HS-27A (cell line): ENCODE measurements at places on chromosomes 4 and X.

DNA sequence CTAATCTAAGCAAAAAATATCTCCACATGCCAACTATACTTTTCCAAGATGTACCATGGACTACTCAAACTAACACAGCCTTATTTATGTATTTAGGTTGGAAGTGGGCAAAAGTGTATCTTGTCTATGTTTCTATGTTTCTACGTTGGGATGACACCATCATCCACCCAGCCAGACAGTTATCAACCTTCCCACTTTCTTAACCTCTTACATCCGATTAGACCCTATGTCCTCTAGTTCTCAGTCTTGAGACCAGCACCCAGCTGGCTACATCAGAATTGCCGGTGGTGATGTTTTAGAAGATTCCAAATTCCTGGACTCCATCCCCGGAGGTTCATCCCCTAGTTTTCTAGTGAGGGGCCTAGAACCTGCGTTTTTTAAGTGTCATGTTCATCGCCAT is 1.0 kb upstream of the AASDH start:
- no peak for DNase-seq

DNA sequence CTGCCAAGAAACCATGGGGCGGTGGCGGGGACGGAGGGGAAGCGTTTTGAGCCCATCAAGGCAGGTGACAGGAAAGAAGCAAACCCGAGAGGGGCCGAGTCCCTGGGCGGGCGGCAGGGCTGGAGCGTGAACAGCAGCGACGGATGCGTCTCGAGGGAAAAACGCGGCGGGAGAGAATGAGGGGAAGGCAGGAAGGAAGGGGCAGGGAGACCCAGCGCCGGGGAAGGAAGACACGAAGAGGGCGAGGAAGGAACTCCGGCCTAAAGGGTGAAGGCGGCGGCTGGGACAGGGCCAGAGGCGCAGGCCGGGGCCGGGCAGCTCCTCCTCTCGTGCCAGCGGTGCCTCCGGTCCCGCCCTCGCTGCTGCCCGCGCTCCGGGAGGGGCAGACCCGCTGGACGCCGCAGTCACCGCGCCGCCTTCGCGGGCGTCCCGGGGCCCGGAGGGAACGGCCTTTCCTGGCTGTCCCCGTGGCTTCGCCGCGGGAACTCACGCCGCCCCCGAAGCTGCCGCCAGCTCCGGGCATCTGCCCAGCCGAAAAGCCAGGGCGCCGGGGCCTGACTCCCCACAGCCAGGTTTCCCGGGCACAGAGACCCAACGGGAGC is 751 bp upstream of the RGS12 start:
- DNase-seq, result no peak

- DNase-seq, result no peak
These were observed 127.4 kb upstream of the ENPP6 start for GRCh38 chr4:184344899-184345572.

DNA sequence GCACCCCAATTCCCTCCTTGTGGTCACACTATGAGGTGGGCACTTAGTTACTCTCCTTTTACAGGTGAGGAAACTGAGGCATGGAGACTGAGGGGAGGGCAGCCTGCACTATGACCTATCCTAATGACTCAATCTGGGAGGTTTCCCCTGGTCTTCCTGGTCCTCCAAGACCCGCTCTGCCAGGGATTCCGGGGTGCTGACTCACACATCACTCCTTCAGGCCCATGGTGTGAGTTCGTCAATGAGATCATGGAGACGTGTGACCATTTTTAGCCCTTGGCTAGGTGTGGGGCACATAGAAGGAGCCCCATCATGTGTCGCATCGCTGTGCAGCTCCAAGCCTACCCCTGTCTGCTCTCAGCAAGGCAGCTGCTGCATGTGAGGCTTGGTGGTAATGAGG is 32.4 kb upstream of the BCOR start:
- no peak for DNase-seq

DNA sequence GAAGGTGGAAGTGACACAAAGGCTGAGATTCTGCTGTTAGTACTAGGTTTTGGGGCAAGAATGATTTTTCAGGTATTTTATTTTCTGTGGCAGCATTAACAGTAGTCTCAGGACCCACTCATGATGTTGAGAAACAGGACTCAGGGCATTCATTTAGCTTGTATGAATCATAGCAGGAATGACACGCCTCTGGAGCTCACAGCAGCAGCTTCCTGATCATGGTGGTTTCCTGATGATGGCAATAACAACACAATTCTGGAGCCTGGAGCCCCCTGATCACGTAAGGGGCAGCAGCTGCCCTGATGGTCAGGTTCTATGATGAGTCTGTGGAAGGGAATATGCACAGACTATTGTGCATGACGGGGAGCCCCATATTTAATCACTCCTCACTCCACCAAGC is 47.0 kb downstream of the TASL start:
- DNase-seq, result no peak

GRCh38 chr4:64889906-64890610 is 480.8 kb upstream of the TECRL start:
- DNase-seq, result no peak

DNA sequence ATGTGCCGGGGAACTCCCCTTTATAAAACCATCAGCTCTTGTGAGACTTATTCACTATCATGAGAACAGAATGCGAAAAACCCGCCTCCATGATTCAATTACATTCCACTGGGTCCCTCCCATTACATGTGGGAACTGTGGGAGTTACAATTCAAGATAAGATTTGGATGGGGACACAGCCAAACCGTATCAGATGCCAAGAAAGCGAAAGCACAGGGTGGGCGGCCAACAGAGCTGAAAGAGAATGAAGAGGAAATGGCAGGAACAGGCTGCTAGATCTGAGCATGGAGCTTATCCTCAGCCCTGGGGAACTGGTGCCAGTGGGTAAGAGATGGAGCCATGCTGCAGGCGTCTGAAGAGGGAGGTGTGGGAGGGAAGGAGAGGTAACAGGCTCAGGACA is 117.7 kb upstream of the PNPLA4 start:
- DNase-seq, result no peak

DNA sequence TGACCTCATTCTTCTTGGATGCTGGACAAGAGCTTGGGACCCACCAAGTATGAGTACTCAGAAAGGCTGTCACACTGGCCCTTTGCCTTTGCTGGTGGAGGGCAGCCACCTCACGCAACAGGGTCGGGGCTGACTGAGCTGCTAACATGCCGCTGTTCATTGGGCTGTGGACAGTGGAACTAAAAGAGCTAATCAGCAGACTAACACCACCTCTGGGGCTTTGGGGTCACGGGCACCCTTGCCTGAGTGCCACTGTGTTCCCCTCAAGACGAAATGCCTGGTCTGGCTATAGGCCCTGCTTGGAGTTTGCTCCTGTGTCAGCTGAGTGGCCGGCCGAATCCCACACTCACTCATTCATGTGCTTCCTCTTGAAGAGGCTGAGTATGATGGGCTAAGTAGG is 559.6 kb downstream of the SPRY1 start:
- DNase-seq, result no peak

- DNase-seq, result no peak
These were observed 180.5 kb downstream of the ADAMTS3 start for GRCh38 chr4:72388521-72388920.

DNA sequence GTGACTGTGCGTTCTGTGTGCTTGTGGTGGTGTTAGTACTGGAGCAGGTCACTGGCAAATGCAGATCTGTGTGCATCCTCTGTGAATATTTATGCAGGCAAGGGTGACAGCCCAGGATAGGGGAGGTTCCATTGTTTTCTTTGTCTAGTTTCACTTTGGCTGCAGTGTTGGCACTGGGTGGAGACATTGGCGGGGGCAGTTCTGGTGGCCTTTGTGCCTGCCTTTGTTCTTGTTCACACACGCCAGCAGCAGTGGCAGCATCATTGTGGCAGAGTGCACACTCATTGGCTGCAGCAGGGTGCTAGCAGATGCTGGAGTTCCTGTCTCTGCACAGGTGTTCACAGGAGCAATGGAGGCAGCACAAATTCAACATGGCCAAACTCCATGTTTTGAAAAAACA is 495.3 kb downstream of the UBE2NL start:
- no peak for DNase-seq

DNA sequence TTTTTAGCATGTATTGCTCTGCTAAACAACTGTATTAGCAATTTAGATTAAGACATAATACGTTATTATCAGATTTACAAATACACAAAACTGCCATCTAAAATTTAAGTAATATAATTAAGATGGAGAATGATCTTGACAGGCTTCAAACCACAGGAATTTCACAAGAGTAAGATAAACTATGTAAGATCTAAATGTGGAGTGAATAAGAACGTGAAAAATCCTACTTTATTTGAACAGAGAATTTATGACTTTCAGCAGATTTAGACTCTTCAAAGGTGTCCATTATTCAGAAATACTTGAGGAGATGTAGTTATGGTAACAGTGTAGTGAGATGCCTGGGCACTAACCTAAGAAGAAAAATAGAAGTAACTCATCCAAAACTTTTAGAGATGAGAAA is 73.2 kb downstream of the SLC4A4 start:
- DNase-seq, result no peak

- no peak for DNase-seq
These were observed 2158.6 kb upstream of the TENM3 start for GRCh38 chr4:180084561-180084960.

DNA sequence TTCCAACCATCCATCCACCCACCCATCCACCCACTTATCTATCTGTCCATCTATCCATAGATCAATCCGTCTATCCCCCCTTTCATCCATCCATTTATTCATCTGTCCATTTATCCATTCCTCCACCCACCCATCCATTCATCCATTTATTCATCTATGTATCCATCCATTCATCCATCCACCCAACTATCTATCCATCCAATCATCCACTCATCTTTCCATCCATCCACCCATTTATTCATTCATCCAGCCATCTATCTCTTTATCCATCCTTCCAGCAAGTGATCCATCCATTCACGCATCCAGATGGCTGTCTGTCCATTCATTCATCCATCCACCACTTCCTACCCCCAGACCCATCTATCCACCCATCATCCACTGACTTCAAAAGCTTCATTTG is 84.0 kb upstream of the CD99 start:
- DNase-seq, result no peak

GRCh38 chr4:94889946-94890345 is 132.2 kb downstream of the BMPR1B start:
- DNase-seq, result no peak

- no peak for DNase-seq
These were observed 173.7 kb downstream of the AREG start for GRCh38 chr4:74618659-74619058.

DNA sequence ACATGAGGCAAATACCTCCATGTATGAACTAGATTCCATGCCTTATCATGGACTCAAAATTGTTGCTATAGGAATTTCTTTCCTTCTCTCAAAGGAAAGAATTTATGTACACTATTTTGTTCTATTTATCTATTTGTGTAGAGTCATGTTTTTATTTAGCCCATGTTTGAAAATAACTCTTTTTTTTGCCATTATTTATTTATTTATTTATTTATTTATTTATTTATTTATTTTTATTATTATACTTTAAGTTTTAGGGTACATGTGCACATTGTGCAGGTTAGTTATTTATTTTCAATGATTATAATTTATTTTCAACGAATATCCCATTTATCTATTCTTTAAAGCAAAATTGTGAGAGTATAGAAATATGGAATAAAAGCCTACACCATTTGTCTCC is 177.9 kb downstream of the MAGEE1 start:
- no peak for DNase-seq

- no peak for DNase-seq
These were observed 96.7 kb upstream of the RAPGEF2 start for GRCh38 chr4:159006202-159006601.

DNA sequence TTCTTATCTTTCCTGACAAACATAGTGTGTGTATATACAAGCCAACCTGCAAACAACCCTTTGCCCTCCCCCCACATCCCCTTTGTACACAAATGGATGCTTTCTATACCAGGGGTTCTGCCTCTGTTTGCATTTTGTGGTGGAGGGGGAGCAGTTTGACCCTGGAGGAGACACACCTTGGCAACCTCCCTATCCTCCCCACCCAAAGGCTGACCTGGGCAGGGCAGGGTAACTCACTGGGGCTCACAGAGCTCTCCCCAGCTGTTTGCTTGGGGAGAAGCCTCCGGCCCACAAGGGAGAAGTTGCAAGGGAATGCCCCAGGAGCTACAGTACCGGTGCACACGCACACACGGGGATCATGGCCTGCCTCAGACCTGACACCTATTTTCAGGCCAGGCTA is 372.6 kb downstream of the BCOR start:
- DNase-seq, result no peak

DNA sequence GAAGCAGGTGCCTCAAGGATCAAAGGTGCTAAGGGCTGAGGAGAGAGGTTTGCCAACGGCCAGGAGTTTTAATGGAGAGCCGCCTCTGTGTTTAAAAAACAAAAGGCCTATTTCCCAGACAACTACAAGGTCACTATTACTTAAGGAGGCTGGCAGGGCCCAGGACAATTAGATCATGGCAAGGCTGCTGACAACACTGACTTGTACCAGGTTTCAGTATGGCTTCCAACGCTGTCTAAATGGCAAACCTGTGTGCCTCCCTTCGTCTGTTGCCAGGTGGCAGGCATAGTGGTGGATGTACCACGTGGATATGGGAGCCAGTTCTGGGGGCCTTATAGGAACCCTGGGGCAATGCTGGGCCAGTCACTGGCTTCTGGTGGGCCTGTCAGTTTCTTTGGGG is 41.0 kb downstream of the NSG1 start:
- no peak for DNase-seq

DNA sequence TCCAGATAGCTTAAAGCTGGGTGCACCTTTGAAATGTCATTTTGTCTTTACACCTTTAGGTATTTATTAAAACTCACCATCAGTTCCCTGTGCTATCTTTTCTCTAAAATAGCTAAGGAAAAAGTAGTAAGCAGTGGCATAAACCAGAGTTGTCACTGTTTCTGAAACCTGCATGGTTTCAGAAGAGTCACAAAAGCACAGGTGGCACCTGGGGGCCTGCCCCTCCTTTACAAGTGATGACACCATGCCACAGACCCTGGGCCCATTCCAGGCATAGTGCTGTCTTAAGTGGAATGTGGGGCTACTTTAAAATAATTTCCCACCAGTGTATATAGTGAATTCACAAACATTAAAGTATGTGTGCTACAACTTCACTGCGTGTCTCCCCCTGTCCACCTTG is 47.8 kb downstream of the DCUN1D4 start:
- DNase-seq, result no peak

DNA sequence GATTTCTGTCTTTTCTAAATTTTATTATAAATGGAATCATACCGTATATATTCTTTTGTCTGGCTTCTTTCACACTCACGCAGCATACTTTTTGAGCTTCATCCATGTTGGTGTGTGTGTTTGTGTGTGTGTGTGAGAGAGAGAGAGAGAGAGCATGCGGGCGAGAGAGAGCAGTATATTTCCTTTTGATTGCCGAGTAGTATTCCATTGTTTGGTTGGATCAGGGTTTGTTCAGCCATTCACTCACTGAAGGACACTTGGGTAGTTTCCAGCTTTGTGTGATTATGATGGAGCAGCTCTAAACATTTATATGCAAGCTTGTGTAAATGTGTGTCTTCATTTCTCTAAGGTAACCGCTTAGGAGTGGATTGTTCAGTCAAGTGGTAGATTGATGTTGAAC is 3.1 kb upstream of the L1CAM start:
- no peak for DNase-seq
